Stimulated activated CD8-positive, alpha-beta memory T cell treated with anti-CD3 and anti-CD28 coated beads, Interleukin-15, amount 100 ng/mL, for 48 hours (primary cell): ENCODE measurements at places on chromosomes 6 and 20.

DNA sequence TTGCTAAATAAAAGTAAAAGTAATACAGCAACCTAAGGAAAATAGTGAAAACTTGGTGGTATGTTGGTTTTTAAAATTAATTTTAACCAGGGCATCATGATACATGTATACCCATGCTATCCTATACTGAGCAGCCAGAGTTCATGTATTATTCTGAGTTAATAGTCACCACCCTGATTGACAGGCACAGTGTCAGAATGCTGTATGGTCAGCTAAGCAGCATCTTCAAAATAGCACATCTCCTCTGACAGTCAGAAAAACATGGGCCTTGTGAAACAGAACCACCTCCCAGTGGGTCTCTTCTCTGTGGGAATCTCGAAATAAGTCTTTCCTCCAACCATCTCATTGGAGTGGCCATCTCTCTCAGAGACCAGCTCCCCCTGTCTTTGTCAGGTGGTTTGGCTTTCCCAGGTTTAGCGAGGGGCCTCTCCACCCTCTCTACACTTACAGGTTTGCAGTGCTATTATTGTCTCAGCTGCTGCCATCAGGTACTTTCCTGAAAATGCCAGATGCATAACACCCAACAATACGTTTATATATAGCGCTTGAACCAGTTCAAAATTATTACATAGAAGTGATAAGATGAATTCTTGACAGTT lies 47.1 kb upstream of the RNF8 start:
- DNase-seq: no peak

- DNase-seq: no peak
Measured at GRCh38 chr20:32019156-32019510, 8.9 kb downstream of the CCM2L start.

DNA sequence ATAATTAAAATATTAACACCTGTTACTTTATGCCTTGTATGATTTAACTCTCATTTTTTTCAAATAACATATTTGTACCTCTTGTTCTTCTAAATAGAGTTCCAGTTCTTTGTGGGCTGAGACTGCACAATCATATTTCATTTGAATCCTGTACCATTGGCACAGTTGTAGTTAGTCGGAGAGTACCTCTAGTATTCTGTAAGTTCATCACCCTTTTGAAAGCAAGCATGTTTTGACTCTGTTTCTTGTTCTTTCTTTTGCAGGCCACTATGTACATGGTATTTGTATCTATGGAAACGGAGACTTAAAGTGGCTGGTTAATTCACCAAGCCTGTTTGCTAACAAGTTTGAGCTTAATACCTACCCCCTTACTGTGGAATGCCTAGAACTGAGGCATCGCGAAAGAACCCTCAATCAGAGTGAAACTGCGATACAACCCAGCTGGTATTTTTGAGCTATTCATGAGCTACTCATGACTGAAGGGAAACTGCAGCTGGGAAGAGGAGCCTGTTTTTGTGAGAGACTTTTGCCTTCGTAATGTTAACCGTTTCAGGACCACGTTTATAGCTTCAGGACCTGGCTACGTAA lies 68.2 kb downstream of the C6orf52 start:
- DNase-seq: no peak

DNA sequence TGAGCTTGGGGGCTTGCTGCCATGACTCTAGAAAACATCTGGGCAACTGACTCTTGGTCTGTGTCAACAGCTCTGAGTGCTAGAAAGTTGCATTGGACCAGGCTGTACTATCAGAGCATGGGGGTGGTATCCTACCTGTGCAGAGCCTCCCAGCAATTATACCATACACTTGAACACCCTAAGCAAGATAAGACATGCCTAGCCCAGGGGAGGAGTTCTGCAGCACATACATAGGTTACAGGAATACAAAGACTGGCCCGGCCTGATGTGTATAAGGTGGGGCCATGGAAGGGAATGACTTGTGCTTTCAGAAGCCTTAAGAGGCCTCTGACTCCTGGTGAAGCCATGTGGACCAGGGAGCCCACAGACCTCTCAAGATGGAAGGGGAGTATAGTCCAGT lies 11.4 kb upstream of the MOCS1 start:
- DNase-seq: no peak

DNA sequence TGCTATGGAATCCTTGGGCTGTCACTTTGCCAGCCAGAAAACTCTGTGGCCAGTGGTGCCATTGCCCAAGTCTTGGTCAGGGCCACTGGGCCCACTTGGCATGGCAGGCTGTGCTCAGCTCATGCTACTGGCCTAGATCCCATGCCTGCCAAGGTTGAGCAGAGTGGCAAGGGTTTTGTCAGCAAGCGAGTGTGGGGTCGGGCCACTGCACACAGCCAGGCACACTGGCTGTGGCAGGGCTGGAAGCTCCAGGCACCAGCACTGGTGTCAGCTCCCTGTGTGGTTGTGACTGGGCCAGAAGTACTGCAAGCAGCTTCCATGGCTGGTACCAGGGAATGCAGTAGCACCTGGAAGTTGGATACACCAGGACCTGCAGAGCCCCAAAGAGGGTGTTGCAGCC lies 846.8 kb downstream of the EYS start:
- DNase-seq: no peak
